ENCODE measurements at places on chromosomes 2 and 18. TPM values are rescaled to one million over a fixed set of nuclear protein-coding genes. Genes with fewer than 3 reads are reported as not detected.

Gene BBS5
- 8.9 TPM for total RNA-seq

Gene CNGA3
- 5.8 TPM for total RNA-seq

Gene NDC80
- total RNA-seq = not detected

Gene CD207
- not detected for total RNA-seq

Gene XDH
- not detected for total RNA-seq

Gene UGT1A4
- total RNA-seq = not detected

Gene POTEJ
- not detected for total RNA-seq

GRCh38 chr2:25991965-25992364 lies 9.7 kb upstream of the KIF3C start:
- no peaks in the 10 kb centered on the region for H3K36me3 ChIP-seq
- no peaks in the 10 kb centered on the region for H3K4me1 ChIP-seq
- no peak overlapping the region for H3K4me3 ChIP-seq
- H3K27ac ChIP-seq = no peak overlapping the region

DNA sequence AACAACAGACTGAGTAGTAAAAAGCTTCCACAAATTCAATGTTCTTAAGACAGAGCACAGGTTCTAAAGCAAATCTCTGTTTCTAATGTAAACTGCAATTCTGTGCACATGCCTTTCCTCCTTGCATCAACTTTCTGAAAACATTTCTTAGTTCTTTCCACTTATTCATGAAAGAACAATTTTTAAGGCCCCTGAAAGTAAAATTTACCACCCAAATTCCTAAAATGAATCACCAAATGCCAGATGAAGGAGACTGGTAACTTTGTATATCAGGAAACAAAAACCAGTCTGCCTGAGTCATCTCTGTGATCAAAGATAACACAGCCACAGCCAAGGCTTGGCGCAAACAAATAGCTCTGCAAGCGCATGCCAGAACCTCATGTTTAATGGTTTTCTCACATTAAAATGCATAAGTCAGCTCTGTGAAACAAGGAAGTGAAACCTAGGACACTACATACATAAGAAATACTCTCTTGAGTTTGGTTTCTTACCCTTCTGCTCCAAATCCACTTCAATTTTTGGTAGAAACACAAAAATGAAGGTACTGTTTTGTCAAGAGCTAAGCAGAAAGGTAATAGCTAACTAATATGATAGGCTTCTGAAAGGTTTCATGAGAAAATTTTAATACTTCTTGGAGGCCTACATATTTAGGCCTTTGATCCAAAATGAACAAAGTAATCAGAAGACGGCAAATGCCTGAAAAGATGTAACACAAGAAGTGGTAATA lies 169.4 kb downstream of the THADA start:
- peaks cover 27% of the 10 kb centered on the region for H3K4me1 ChIP-seq
- peak overlapping the region; percentile 55 for H3K27ac ChIP-seq
- peak; percentile 76 for DNase-seq
- no peaks in the 10 kb centered on the region for H3K27me3 ChIP-seq
- H3K36me3 ChIP-seq = no peaks in the 10 kb centered on the region

- H3K4me1 ChIP-seq = peaks cover 38% of the 10 kb centered on the region
- H3K4me3 ChIP-seq = no peak overlapping the region
- DNase-seq = no peak
- no peak overlapping the region for H3K27ac ChIP-seq
- peaks cover 4% of the 10 kb centered on the region for H3K27me3 ChIP-seq
These were observed 6.2 kb downstream of the COLEC12 start for GRCh38 chr18:493986-494983.

DNA sequence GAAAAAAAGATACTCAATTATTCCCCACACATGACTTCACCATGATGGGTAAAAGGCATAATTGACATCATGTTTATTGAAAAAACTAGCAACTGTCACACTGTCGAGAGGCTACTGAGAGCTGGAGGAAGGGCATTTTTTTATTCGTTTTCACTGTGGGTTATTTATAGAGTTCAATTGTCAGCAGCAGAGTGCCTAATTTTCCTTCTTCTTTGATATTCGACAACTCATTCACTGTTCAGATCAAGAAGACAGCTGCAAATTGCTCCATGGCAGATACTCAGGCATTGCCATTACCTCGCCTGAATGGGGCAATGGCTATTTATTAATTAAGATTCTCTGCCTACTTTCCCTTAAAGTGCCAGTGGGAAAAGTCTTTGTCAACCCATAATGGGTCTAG lies 197.5 kb upstream of the NRP2 start:
- no peak overlapping the region for H3K4me3 ChIP-seq
- H3K27me3 ChIP-seq = no peaks in the 10 kb centered on the region
- H3K4me1 ChIP-seq = no peaks in the 10 kb centered on the region

GRCh38 chr2:200810252-200810997 lies 1.3 kb upstream of the BZW1 start:
- H3K4me1 ChIP-seq = no peaks in the 10 kb centered on the region
- peak overlapping the region; percentile 100 for H3K27ac ChIP-seq
- H3K4me3 ChIP-seq = peak overlapping the region; percentile 96

GRCh38 chr2:133138693-133139092 lies 429.6 kb downstream of the NCKAP5 start:
- H3K27ac ChIP-seq = no peak overlapping the region
- no peaks in the 10 kb centered on the region for H3K27me3 ChIP-seq
- DNase-seq = no peak
- H3K4me3 ChIP-seq = no peak overlapping the region
- no peaks in the 10 kb centered on the region for H3K36me3 ChIP-seq

- no peaks in the 10 kb centered on the region for H3K36me3 ChIP-seq
- DNase-seq = no peak
- H3K4me1 ChIP-seq = peaks cover 12% of the 10 kb centered on the region
- no peaks in the 10 kb centered on the region for H3K27me3 ChIP-seq
These were observed 261.9 kb downstream of the BCL2 start for GRCh38 chr18:63057707-63058106.

- H3K27ac ChIP-seq = no peak overlapping the region
- no peaks in the 10 kb centered on the region for H3K27me3 ChIP-seq
- no peaks in the 10 kb centered on the region for H3K4me1 ChIP-seq
- H3K4me3 ChIP-seq = no peak overlapping the region
- H3K36me3 ChIP-seq = no peaks in the 10 kb centered on the region
These were observed 663.3 kb upstream of the ZNF804A start for GRCh38 chr2:183935005-183935404.

- no peak for DNase-seq
- H3K4me3 ChIP-seq = no peak overlapping the region
- H3K4me1 ChIP-seq = no peaks in the 10 kb centered on the region
- H3K27ac ChIP-seq = no peak overlapping the region
These were observed 16.9 kb upstream of the VPS54 start for GRCh38 chr2:64036034-64036705.

DNA sequence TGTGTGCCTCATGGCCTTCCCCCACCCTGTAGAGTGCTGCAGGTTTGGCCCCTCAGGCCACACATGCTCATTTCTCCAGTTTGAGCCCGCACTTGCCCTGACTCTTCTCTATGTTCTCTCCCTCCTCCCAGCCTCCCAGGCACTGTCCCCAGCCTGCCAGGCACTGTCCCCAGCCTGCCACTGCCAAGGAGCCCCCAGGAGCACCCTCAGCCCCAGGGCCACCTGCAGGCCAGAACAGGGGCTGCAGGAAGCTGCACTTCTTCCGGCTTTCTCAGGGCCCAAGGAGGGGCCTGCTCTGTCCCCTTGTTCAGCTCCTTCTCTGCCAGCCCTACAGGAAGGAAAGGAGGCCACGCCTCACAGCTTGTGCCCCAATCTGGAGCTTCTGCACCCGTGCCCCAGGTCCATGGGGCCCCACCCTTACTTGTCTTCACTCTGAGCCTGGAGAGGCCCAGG lies 31.6 kb downstream of the CYP26B1 start:
- H3K4me1 ChIP-seq = no peaks in the 10 kb centered on the region
- H3K4me3 ChIP-seq = no peak overlapping the region
- no peaks in the 10 kb centered on the region for H3K36me3 ChIP-seq
- H3K27me3 ChIP-seq = no peaks in the 10 kb centered on the region

DNA sequence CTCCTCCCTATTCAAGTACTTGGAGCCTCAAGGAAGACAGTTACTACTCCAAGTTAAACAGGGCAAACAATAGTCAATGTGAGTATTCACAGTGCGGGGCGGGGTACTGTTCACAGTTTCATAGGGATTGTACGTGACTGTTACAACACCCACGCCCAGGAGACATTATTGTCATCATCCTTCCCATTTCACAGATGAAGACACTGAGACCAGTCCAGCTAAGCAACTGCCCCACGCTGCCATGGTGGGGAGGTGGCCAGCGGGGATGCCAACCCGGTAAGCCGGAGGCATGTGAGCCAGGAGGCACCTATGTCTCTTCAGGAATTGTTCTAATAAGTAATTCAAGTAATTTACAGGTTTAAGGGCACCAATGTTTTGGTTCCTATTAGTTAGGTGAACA lies 982 bp downstream of the HJURP start:
- no peak overlapping the region for H3K27ac ChIP-seq
- DNase-seq = no peak
- H3K36me3 ChIP-seq = no peaks in the 10 kb centered on the region

DNA sequence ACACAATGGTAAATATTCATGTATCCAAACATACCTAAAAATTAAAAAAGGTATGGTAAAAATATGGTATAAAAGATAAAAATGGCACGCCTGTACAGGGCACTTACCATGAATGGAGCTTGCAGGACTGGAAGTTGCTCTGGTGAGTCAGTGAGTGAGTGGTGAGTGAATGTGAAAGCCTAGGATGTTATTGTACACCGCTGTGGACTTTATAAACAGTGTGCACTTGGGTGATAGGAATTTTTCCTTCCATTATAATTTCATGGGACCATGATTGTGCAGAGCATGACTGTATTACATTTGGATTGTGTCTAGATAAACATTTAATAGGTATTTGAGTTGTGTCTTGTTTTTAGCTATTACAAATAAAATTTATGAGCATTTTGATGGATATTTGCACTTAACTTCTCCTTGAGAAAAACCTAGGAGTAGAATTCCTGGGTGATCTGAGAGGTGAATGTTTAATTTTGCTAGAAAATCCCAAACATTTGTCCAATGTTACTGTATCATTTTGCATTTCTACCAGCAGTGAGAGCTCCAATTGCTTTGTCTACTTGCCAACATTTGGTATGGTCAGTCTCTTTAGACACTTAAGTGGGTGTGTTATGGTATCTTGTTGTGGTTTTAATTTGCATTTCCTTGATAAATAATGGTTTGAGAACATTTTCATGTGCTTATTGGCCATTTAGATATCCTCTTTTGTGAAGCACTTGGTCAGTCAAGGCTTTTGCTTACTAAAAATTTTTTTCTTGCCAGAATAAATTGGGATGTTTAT lies 81.7 kb downstream of the BCL2L11 start:
- H3K27ac ChIP-seq = no peak overlapping the region
- H3K4me3 ChIP-seq = no peak overlapping the region
- H3K4me1 ChIP-seq = no peaks in the 10 kb centered on the region
- no peak for DNase-seq

DNA sequence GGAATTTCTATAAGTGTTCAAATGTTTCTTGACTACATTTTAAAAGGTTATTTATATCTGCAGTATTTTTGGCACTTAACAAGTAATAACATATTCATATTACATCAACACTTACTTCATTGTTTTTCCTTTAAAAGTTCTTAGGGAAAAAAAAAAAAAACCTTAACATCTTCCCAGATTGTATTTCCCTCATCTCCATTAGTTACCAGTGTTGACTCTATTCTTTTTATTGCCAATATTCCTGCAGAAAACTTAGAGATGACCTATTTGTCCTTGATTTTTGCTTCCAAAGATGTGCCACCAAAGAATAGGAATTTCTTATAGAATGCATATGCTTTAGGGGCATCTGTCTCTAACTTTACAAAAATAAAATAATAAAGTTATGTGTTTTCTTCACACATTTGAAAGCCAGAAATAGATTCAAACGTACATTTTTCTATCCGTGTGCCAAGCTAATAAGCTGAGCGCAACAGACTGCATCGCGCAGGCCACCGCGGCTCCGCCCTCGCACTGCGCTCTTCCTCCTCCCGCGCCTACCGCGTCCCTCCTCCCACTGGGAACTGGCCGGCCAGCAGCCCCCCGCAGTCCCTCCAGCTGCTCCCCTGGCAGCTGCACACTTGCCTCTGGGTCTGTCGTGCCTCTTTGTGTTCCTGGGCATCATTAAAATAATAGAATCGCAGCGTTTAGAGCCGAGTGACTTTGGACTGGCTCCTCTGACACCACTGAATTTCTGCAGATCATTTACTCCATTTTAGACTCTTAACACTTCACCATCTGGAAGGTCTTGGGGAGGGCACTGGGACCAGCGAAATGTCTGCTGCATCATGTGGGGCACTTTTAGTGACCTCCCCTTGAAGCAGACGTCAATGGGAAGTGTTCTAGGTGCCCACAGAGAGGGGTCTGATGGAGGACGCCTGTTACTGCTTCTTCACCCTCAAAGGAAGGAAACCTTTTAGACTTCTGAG lies 21.2 kb upstream of the NAB1 start:
- peaks cover 15% of the 10 kb centered on the region for H3K4me1 ChIP-seq
- peak overlapping the region; percentile 65 for H3K27ac ChIP-seq
- H3K4me3 ChIP-seq = peak overlapping the region; percentile 50
- no peaks in the 10 kb centered on the region for H3K36me3 ChIP-seq
- DNase-seq = no peak

- H3K4me3 ChIP-seq = no peak overlapping the region
- H3K4me1 ChIP-seq = peaks cover 74% of the 10 kb centered on the region
- DNase-seq = no peak
- H3K36me3 ChIP-seq = no peaks in the 10 kb centered on the region
- H3K27me3 ChIP-seq = no peaks in the 10 kb centered on the region
These were observed 41.9 kb downstream of the SPTBN1 start for GRCh38 chr2:54497763-54498680.

DNA sequence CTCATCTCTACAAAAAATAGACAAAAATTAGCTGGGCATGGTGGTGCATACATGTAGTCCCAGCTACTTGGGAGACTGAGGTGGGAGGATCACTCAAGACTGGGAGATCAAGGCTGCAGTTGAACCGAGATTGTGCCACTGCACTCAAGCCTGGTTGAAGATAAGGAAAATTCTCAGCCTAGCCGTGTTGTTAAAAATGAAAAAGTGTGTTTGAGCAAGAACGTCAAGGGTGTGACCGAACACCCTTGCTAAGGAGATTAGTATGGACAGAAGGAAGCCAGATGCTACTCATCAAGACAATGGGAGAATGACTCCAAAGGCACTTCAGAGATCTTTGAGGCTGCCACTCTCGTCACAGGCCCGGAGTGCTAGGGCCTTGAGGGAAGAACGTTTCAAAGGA lies 70.0 kb upstream of the NDUFV2 start:
- H3K36me3 ChIP-seq = no peaks in the 10 kb centered on the region
- H3K27ac ChIP-seq = no peak overlapping the region
- H3K4me1 ChIP-seq = no peaks in the 10 kb centered on the region
- DNase-seq = no peak
- H3K4me3 ChIP-seq = no peak overlapping the region

GRCh38 chr2:26184121-26184520 lies 11.2 kb downstream of the GAREM2 start:
- no peaks in the 10 kb centered on the region for H3K27me3 ChIP-seq
- H3K4me1 ChIP-seq = no peaks in the 10 kb centered on the region

GRCh38 chr2:154125891-154126290 lies 254.2 kb downstream of the GALNT13 start:
- DNase-seq = no peak
- H3K4me1 ChIP-seq = no peaks in the 10 kb centered on the region
- no peak overlapping the region for H3K27ac ChIP-seq
- no peaks in the 10 kb centered on the region for H3K36me3 ChIP-seq
- H3K4me3 ChIP-seq = no peak overlapping the region

GRCh38 chr2:48343571-48344440 lies 186.1 kb upstream of the STON1 start:
- no peaks in the 10 kb centered on the region for H3K36me3 ChIP-seq
- H3K27me3 ChIP-seq = no peaks in the 10 kb centered on the region
- peaks cover 17% of the 10 kb centered on the region for H3K4me1 ChIP-seq

- H3K36me3 ChIP-seq = no peaks in the 10 kb centered on the region
- no peaks in the 10 kb centered on the region for H3K27me3 ChIP-seq
These were observed 46.6 kb upstream of the AMMECR1L start for GRCh38 chr2:127932199-127932876.
